Fibroblast of skin of left quadriceps (primary cell): ENCODE measurements at places on chromosomes 4 and X.

DNA sequence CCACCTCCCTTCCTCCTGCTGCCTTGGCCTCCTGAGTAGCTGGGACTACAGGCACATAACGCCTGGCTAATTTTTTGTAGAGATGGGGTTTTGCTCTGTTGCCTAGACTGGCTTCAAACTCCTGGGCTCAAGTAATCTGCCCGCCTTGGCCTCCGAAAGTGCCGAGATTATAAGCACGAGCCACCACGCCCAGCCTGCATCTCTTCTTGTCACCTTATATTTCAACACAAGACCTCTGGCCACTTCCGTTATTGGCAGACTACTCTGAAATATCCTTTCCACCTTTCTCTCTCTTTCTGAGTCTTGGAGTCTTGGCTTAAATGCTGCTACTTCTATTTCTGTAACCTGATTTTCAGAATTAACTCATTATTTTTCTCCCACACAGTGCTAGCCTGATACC, 5.6 kb downstream of the KIAA0232 start:
- DNase-seq: no peak

- DNase-seq: no peak
These were observed 291.3 kb downstream of the GUCY2F start for GRCh38 chrX:109190542-109190941.

DNA sequence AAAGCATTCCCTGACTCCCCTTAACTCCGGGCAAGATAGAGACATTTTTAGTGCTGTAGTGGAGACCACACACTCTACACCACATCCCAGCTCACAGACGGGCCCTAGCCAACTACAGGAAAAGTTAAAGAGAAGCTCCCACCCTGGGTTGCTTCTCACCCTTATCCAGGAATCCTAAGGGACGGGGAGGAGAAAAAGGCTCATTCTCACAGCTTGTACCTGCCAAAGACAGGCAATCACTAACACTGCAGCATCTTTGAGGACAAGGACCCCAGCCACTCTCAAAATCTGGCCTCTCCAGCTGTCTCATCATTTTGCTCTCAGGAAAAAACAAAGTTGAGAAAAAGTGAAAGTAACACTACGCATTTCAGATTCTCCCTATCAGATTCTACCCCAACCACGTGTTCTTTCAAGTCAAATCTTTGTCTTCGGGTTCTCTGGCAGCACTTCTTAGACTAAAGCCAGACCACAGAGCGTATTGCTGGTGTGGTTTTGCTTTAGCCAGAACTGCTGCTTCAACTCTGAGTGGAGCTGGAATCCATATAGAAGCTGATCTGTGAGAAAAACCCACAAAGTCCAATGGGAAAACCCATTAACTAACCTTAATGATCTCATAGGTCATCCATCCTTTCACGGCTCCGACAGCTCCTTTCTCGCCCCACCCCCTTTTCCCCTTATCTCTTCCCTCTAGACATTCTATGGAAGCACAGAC, 605.9 kb upstream of the DIPK2B start:
- peak; percentile 85 for DNase-seq

GRCh38 chr4:119725688-119726330, 97.2 kb upstream of the PDE5A start:
- DNase-seq: no peak

GRCh38 chr4:2843941-2844584, 419 bp downstream of the ADD1 start:
- no peak for DNase-seq

- no peak for DNase-seq
These were observed 94.4 kb upstream of the TTC29 start for GRCh38 chr4:147039976-147040575.

GRCh38 chr4:169205075-169205743, 65.5 kb downstream of the SH3RF1 start:
- no peak for DNase-seq

DNA sequence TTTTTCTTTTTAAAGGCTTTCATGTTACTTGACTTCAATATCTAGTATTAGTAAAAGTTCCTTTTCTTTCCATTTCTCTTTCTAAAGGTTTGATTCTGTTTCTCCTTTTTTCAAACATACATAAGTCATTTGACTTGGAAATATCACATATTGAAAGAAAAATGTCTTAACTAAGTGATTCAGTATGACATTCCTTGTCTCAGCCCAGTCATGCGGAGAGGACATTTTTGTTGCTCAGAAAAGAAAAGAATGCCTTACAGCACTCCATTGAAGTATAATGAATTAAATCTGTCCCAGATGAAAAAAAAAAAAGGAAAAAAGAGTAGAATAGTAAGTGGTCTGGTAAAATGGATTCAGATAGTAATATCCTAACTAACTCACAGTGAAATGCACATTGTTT, 466.1 kb downstream of the ADGRL3 start:
- DNase-seq: no peak

- no peak for DNase-seq
These were observed 33.6 kb upstream of the CCNG2 start for GRCh38 chr4:77123411-77123810.

DNA sequence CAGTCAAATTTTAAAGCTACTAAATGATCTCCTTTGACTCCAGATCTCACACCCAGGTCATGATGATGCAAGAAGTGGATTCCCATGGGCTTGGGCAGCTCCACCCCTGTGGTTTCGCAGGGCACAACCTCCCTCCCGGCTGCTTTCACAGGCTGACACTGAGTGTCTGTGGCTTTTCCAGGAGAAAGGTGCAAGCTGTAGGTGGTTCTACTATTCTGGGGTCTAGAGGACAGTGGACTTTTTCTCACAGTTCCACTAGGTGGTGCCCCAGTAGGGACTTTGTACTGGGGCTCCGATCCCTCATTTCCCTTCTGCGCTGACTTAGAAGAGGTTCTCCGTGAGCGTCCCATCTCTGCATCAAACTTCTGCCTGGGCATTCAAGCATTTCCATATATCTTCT, 845.2 kb downstream of the PCDH18 start:
- DNase-seq: no peak

- no peak for DNase-seq
These were observed 11.1 kb downstream of the TBL1X start for GRCh38 chrX:9475984-9476383.

DNA sequence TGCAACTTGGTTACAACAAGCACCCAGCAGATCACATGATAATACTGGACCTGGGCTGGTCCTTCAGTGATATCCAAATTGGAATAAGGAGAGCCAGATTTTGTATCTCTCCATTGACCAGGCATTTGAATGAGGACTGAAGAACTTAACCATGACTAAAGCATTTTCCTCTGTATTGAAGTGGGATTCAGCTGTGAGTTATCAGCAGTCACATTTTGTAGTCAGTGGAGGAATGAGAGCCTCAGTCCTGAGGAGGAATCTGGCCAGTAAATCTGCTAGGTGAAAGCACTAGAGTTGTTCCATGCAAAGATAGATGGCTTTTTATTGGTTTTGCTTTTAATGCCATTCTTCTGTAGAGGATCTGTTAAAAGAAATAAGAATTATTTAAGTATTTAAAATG, 1506.0 kb downstream of the PCDH7 start:
- DNase-seq: no peak

DNA sequence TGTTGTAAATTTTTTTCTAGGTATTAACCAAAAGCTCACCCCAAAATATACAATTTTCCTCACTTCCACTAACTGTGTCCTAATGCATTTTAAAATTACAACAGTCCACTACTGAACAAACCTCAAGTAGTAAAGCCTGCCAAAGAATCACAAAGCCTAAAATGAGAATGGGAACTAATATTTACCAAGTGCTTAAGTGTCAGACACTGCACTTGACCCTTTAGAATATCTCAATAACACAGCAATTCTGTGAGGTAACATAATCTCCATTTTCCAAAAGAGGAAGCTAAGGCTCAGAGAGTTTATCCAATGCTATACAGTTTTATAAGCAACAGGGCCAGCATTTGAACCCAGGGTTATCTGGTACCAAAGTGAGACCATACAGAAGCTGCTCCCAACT, 4.9 kb downstream of the SLC9A7 start:
- no peak for DNase-seq

DNA sequence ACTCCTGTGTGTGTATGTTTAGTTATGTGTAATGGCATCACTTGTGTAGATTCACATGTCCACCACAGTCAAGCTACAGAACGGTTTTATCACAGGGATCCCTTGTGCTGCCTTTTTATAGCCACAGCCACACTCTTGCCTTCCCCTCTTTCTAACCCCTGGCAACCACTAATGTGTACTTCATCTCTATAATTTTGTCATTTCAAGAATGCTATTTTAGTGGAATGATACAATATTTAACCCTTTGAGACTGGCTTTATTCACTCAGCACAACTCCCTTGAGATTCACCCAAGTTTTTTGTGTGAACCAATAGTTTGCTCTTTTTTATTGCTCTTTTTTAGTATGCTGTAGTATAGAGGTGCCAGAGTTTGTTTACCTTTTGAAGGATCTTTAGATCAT, 112.1 kb downstream of the CDKL5 start:
- no peak for DNase-seq

GRCh38 chrX:85815203-85815751, 232.1 kb downstream of the CHM start:
- no peak for DNase-seq

GRCh38 chr4:167955006-167955405, 137.3 kb upstream of the ANXA10 start:
- no peak for DNase-seq

- DNase-seq: no peak
These were observed 60.7 kb upstream of the FAM9A start for GRCh38 chrX:8861908-8862307.

DNA sequence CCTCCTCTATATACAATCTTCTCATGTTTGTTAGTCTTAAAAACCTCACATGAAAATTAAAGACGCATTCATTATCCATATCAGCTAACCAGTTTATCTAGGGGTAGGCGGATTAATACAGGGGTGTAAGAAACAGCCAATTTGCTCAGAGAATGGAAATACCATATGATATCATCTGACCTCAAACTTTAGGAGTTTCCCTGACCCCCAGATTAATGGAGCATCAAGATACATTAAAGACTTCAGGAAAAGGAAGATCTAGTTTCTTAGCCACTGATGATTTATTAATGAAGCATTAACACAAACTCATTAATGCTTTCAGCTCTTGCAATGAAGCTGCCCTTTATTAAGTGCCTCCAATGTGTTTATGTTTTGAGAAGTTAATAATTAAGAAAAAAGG, 67.5 kb downstream of the CAMK2D start:
- DNase-seq: no peak

DNA sequence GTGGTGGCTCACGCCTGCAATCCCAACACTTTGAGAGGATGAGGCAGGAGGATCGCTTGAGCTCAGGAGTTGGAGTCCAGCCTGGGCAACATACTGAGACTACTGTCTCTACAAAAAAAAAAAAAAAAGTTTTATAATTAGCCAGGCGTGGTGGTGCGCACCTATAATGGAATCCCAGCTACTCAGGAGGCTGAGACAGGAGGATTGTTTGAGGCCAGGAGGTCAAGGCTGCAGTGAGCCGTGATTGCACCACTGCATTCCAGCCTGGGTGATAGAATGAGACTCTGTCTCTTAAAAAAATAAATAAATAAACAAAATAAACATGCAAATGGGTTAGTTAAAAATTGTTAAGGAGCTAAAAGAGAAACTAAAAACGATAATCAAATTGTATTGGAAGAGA, 7.7 kb downstream of the GLOD5 start:
- no peak for DNase-seq

- peak; percentile 85 for DNase-seq
These were observed 34.1 kb upstream of the GAB1 start for GRCh38 chr4:143302536-143302935.

- DNase-seq: no peak
These were observed 104.8 kb upstream of the CASK start for GRCh38 chrX:42028109-42028508.

- DNase-seq: no peak
These were observed 48.8 kb downstream of the UGT2B10 start for GRCh38 chr4:68864438-68865187.

GRCh38 chrX:1700757-1701156, 85.9 kb downstream of the ASMT start:
- DNase-seq: no peak

GRCh38 chrX:20654596-20655106, 387.9 kb upstream of the RPS6KA3 start:
- no peak for DNase-seq

DNA sequence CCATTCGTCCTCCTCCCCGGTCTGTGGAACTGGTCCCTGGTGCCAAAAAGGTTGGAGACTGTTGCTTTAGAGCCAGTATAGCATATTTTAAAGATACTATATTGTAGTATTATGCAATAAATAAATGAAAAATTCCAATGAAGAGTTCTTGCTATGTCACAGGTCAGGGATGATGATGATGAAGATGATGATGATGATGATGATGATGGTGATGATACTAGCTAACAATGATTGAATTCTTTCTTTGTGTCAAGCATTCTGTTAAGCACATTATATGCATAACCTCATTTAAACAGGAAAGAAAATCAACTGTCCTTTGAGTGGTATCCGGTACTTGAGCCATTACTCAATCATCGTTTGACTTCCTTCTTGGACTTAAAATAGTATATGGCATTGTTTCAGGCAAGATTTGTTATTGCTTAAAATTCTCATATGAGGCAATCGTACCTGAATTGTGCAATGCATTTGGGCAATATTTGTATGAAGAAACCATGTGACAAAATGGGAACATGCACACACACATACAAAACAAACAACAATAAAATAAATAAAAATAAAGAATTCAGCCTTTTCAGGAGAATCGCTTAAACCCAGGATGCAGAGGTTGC, 22.8 kb upstream of the TLR2 start:
- DNase-seq: no peak

DNA sequence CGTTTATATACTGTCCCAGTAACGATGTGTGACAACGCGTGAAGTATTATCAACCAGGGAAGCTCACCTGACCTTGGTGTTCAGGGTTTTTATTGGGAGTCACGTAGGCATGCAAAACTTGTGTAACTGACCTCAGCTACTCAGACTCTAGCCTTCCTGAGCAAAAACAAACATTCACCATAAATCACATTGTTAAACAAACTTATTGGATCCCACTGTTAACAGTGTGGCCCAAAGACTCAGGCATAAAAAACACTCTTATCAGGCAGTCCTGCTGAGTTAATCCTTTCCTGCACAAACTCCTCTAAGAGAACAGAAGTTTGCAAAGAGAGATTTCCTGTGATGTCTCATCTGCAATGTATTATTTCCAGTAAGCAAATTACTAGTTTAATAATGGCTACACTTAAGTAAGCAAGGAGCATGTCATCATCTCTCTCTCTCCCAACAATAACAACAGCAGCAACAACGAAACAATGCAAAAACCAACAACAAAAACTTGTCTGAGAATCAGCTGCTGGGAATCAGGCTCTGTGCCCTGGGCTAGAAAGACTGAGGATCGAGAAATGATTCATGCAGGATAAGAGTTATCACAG, 12.0 kb downstream of the GAGE1 start:
- no peak for DNase-seq

DNA sequence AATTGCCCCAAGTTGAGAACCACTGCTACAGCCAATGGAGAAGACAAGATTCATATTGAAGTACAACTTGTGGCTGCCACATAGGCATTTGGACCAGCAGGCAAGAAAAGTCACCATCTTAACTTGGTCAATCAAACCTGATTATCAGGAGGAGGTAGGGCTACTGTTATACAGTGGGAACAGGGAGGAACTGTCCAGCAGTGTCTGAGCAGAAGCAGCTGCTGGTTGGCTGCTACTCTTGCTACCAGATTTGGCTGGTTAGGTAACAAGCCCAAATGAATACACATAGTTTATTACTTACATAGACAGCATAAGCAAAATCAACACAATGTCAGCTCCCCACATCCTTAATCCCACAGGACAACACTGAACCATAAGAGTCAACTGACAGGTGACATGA, 39.4 kb downstream of the ATP1B4 start:
- DNase-seq: no peak
